ENCODE measurements at places on chromosomes 2 and 18.

GRCh38 chr2:226137201-226137811 is 662.3 kb downstream of the IRS1 start:
- DNase-seq: peak; percentile 54

- DNase-seq: no peak
Observed at GRCh38 chr2:161090411-161090810, 69.8 kb upstream of the TANK start.

DNA sequence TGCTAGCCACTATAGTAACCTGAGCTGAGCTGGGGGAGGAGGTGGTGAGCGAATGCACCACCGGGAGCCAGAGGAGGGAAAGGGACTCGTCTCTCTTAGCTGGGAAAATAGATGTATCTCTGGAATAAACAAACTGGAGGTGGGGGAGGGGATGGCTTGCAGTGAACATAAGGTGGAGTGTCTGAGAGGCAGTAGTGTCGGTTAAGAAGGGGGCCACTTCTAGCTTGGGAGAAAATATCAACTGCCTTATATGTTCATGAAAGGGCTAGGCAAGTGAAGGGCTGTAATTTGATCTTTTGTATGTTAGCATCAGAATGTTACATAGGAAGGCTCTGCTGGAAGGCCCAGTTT is 2.2 kb downstream of the SETBP1 start:
- peak; percentile 16 for DNase-seq

DNA sequence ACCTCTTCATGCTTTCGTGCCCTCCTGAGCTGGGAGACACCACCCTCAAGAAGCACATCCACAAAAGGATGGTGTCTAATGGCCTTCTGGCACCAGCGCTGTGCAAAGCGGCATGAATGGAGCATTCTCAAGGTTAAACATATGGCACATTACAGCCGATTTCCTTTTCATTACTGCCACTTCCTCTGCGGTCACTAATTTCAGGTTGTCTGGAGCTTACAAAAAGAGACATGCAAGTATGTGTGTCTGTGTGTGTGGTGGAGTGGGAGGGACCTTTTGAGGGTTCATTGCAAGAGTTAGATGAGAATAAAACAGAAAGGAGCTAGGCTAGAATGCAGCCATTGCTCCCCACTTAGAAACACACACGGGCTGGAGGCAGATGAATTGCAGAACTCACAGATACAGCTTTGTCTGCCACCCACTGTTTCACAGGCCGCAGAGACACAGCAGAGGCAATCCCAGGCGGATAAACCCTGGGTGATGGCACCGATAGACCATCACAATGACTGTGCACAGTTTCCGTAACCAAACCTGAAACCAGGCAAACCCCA is 76.0 kb downstream of the TGIF1 start:
- DNase-seq: no peak

DNA sequence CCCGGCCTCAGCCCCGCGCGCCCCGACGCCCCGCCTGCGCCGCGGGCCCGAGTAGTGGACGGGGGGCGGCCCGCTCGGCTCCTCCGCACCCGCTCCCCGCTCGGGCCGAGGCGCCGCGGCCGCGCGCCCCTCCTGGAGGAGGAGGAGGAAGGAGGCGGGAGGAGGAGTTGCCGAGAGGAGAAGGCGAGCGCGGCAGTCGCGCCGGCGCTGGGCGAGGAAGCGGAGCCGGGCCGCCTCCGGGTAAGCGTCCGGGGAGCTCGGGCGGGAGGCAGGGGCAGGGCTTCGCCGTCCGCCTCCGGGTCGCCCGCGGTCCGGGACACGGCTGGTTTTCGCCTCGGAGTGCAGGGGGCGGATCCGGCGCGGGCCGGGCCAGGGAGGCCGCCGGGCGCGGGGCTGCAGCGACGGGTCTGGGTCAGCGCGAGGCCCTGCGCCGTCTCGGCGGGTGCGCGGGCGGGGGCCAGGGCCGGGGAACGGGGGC is at the start of gene SOCS6:
Gene SOCS6, plus strand, starts transcription at position 195 of the 478 bp plus-strand sequence. CDS start 35,624 bp downstream, outside the sequence.
- peak; percentile 55 for DNase-seq

DNA sequence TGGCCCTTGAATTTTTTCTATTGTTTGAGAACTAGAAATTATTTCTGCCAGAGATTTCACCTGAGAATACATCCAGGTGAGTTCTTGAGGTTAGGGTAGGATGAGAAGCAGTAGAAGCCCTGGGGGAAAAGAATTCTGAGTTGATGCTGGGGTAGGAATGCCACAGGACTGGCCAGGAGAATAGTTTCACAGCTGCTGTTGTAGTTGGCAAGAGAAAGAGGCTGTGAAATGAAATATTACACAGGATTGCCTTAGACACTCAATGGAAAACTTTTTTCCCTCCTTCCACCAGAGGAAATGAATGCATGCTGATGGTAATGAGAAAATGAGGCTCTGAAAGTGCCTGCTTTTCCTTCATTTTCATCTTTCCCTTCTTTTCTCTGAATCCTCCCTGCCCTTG is 54.6 kb downstream of the PRKCE start:
- peak; percentile 33 for DNase-seq

DNA sequence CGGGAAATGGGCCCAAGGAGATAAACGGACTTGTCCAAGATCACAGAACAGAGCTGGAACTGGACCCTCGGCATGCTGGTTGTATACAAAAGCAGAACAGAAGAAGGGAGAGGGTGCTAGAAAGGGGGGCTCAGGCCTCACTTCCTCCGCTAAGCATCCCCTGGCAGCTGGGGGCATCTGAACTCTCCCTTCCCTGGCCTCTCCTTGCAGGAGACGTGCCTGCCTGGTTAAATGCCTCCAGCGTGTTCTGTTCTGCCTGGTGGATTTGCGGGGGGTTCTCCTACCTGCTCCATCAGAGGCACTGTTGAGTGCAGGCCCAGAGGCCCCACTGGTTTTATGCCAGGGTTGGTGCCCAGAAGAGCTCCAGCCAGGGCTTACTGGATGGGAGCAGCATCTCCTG is 124.7 kb downstream of the ZFP36L2 start:
- no peak for DNase-seq

- DNase-seq: peak; percentile 69
Observed at GRCh38 chr2:230956827-230957755, 32.0 kb upstream of the GPR55 start.

DNA sequence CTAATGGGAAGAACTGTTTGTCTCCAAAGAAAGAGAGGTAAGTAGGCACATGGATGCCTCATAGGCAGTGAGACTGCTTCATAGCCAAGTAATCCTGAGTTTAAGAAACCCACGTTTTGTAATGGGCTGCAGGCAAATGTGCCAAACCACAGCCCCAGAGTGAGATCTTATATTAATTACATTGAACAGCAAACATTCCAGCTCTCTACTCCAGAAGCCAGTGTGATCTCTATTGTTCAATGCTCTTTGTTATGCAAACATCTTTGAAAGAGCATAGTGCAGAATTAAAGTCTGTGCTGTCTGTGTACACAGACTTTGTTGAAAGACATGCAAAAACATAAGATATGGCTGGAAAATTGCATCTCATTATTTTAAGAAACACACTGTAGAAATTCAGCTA is 720.8 kb upstream of the REG3G start:
- DNase-seq: no peak

GRCh38 chr2:26605195-26605998 is 35.8 kb downstream of the CIB4 start:
- peak; percentile 66 for DNase-seq

DNA sequence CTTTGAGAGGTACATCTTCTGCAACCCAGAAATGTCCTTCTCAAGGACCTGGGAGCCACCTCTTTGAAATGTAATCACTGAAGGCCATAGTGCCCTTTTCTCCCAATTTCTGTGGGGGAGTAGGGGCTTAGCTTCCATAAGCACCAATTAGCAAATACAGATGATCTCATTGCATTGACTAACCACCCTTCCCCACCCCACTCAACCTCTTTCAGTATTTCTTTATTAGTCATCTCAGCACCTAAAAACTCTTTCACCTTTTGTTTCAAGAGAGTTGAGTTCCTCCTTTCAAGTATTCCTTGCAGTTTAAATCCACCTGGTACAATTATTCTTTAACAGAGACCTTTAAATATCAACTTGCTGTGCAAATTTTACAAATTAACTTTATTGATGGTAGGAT is 1011.8 kb upstream of the CDH2 start:
- peak; percentile 53 for DNase-seq

GRCh38 chr2:199064201-199064600 is 393.5 kb downstream of the SATB2 start:
- DNase-seq: no peak

DNA sequence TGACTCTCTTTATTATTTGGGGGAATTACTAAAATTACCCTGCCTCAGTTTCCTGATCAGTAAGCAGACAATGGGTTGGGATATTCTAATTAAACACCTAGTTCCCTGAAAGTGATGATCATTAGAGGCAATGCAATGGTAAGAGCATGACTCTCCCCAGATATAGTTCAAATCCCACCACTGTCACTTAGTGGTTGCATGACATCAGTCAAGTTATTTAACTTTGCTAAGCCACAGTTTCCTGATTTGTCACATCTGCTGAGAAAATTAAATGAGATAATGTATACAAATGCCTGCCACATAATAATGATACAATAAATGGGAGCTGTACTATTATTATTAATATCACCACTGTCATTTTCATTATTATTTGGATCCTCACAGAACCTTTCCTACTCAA is 29.9 kb downstream of the ZEB2 start:
- no peak for DNase-seq

DNA sequence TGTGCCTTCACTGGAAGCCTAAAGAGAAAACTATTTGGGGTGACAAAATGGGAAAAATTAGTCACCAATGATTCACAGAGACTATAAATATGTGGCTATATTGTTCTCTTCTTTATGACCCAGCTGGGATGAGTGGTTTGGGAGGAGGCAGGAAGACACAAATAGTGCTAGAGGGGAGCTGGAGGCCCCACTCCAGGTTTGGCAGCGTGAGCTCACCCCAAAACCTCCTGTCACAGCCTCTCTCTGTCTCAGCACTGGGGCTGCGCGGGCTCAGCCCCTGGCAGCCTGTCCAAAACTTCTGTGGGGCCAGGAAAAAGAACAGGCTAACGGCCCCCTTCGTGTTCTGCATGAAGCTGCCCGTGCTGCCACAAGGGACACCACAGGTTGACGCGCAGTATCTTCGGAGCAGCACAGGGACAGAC is 73.2 kb upstream of the LCLAT1 start:
- DNase-seq: peak; percentile 78

GRCh38 chr2:241925277-241925676 is 55.7 kb downstream of the RTP5 start:
- DNase-seq: no peak

GRCh38 chr18:35982409-35983114 is 10.1 kb downstream of the RMP24 start:
- DNase-seq: peak; percentile 76

DNA sequence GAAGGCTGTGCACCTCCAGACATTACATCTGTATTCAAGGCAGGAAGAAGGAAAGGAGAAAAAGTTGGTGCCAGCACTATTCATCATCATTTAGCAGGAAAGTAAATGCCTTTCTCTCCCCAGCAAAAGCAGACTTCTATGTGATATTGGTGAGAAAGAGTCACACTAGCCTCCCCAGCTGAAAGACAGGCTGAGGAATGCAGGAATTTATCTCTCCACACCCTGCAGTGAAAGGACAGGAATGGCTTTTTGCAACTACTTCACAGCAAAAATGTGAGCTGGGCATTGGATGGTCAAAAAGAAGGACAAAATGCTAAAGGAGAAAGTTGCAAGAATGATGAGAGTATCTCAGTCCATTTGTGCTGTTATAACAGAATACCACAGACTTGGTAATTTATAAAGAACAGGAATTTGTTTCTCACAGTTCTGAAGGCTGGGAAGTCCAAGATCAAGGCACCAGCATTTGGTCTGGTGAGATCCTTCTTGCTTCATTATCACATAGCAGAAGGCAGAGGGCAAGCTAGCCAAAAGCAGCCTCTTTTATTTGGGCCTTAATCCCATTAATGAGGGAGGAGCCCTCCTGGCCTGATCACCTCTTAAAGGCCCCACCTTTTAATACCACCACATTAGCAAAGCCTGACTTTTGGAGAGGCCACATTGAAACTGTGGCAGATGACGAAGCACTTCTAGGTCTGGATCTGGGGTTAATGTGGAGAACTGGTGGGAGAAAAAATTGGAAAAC is 388.1 kb upstream of the SLC14A2 start:
- no peak for DNase-seq

DNA sequence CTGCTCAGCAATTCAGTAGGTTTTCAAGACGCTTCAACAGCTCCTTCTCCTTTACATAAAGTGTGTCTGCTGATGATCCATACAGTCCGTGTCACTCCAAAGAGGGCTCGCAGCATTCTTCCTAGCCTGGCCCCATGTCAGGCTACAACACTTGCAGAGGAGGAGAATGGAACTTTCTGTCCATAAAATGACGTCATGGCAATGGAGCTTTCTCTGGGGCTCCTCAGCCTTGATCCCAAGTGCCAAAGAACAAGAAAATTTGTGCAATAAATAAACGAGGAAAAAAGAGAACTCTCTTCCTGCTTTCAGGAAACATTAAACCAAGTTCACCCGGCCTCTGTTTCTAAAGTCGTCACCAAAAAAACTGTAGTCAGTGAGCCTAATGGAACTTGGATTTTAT is 199.5 kb upstream of the MEIS1 start:
- DNase-seq: no peak

GRCh38 chr18:79972720-79973119 is 8.3 kb downstream of the HSBP1L1 start:
- no peak for DNase-seq

- DNase-seq: no peak
Observed at GRCh38 chr2:8380566-8380965, 301.3 kb upstream of the ID2 start.

GRCh38 chr2:62200291-62200841 is 4.5 kb downstream of the B3GNT2 start:
- DNase-seq: no peak

DNA sequence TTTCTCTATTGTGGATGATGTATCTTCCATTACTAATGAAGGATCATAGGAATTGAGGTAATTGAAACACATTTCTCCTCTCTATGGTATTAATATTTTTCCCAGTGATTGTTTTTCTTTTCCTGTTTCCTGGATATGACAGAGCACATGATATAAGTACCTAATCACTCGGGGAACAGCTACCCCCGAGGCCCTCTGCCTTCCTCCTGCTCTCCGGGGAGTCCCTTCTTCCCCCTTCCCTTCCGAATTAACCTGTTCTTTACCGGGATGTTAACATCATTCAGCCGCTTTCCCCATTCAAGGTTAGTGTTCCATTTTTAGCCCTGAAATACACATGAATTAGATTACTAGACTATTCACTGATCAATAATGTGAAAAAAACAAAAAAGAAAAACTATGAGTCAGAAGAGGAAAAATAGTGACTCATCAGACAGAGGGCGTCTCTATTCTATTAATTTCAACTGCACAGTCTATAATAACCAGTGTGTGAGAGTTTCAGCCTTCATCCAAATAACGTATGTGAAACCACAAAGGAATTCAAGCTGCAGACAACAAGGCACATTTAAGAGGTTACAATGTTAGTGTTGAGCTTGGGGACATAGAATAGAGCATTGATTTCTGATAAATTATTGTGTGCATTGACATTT is 450.8 kb downstream of the DLGAP1 start:
- DNase-seq: peak; percentile 66

GRCh38 chr2:177617849-177618248 is 225.3 kb downstream of the AGPS start:
- no peak for DNase-seq
